ENCODE measurements at places on chromosomes 2 and 18.
A peak's percentile ranks its signal among the peaks of the same experiment; 100 is the strongest.

DNA sequence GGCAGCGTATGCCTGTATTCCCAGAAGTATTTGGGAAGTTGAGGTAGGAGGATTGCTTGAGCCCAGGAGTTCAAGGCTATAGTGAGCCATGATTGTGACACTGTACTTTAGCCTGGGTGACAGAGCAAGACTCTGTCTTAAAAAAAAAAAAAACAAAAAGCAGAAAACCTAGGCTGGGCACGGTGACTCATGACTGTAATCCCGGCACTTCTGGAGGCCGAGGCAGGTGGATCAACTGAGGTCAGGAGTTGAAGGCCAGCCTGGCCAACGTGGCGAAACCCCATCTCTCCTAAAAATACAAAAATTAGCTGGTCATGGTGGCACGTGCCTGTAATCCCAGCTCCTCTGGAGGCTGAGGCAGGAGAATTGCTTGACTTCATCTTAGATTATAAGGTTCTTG lies 46.4 kb downstream of the MTA3 start:
- no peak for DNase-seq

- no peak for DNase-seq
Observed at GRCh38 chr2:127044977-127045661, 61.8 kb downstream of the BIN1 start.

GRCh38 chr2:66324356-66324755 lies 110.6 kb upstream of the MEIS1 start:
- DNase-seq, result no peak

DNA sequence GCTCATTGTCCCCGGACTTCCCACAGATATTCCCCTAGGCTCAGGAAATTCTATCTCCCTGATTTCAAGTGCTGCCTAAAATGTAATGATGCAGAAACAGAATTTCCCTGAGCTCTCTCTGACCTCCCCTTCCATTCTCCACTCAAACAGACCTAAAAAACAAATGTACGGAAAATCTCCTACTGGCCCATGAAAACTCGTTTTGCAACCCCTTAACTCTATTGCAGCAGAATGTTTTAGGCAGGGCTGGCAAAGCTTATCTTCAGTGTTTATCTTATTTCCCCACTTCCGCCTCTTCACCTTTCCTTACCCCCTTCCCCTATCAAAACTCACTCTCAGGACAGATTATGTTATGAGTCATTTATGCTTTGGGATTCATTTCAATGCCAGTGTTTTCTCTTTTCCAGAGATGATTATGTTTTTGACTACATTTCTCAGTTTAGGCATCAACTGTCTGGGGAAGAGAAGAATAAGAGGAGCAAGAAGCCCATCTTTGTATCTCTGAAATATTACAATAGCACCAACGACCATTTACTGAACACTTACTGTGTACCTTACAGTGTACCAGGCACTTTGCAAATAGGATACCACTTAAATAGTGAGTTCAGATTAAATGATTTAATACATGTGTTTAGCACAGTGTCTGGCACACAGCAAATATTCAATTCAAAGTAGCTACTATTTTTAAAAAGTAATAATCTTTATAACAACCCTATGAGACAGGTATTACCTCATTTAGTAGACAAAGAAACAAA lies 53.9 kb upstream of the STPG4 start:
- DNase-seq, result no peak

DNA sequence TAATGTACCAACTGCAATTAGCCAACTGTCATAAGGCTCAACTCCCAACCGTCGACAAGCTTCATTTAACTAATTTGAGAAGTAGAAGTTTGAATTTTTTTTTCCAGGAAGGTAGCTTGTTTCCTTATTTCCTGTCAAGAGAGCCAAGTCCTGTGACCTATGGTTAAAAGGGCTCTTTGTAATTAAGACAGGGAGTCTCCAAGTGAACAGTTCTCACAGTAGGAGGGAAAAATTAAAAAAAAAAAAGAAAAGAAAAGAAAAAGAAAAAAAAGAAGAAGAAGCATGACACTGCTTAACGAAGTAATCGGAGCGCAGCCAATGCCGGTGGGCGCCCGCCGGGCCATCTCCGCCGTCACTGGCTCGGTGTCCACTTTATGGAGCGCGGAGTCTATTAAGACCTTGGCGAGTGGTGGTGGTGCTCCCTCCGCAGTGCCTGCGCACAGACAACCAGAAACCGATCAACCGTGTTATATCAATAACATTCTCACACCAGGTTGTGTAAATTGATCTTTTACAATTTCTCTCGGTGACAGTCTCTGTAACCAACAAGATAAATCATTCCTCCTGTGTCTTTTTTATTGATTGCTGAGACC lies 197.2 kb upstream of the POU3F3 start:
- no peak for DNase-seq

GRCh38 chr18:74506448-74507084 lies 10.4 kb downstream of the CNDP2 start:
- no peak for DNase-seq

GRCh38 chr2:72713857-72714256 lies 112.0 kb downstream of the EXOC6B start:
- no peak for DNase-seq

DNA sequence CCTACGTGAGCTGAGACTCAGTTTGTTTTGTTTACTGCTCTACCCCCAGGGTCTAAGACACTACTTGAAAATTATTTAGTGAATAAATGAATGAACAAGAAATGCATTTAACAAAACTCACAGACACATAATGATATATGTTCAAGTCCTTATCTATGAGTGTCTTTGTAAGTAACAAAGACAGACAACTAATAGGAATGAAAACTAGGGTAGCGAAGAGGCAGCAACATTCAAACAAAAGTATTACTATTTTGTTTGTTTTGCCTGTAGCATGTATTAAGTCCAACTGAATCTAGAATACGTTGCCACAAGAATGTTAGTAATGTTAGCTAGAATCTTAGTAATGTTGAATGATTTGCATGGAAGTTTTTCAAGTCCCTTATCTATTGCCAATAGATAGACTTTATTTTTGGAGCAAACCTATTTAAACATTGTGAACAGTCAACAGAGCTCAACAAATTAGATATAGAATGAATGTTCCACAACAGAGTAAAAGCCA lies 144.8 kb upstream of the VWC2L start:
- no peak for DNase-seq

DNA sequence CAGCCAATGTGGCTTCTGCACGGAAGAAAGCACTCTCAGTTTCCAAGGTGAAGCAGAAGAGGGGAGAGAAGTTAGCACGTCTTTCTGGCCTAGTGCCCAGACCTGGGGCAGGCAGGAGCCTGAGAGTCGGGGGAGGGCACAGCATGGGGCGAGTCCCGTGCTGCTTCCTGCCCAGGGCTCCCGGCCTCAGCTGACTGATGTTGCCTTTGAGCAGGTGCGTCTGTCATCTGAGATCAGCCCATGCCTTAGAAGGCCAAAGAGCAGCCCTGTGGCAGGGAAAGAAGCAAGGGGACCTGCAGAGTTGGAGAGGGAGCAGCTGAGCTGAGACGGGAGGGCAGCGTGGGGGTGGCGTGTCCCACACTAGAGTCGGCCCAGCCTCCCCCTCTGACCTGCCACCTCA lies 3.3 kb downstream of the KCNIP3 start:
- DNase-seq, result peak; percentile 67

GRCh38 chr18:24630346-24630880 lies 170.0 kb downstream of the HRH4 start:
- no peak for DNase-seq

DNA sequence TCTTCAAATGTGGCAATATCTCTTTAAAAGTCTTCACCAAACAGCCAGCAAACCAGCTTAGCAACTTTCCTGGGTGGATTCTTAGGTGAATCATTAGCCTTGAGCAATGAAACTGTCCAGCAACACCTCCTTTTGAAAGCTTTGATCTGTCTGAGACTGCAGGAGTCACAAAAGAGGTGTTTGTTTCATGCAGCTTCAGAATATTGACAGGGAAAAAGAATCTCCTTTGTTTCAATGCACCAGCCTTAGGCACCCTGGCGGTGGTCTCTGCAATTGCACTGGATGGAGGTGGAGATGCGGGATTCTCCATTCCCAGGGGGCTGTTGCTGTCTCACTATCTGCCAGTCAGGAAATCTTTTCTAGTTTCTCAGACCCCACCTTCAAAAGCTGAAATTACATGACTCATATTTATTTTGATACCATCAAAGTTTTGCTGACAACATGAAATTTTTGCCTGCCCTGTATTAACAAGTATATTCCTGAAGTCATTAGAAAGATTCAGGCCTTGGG lies 76.0 kb upstream of the DSG1 start:
- no peak for DNase-seq

DNA sequence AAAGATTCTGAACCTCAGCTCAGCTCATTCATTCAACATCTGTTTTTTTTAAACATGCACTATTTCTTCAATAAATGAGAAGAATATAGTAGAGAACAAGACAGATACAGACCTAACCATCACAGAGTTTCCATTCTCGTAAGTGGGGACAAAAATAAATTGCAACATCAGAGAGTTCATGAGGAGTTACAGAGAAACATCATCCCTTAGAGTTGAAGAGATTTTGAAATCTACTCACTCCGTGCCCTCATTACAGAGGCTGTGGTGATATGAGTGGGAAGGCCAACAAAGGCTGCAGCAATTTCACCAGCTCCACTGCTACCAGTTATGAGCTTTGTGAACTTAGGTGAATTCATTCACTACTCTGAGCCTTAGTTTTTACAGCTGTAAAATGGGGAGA lies 399.3 kb downstream of the BCL11A start:
- no peak for DNase-seq

- no peak for DNase-seq
Observed at GRCh38 chr18:35511833-35512232, 14.1 kb upstream of the INO80C start.

GRCh38 chr2:17879913-17880274 lies 1.4 kb downstream of the KCNS3 start:
- DNase-seq, result no peak

GRCh38 chr2:216306868-216307267 lies 65.4 kb downstream of the MARCHF4 start:
- DNase-seq, result no peak

DNA sequence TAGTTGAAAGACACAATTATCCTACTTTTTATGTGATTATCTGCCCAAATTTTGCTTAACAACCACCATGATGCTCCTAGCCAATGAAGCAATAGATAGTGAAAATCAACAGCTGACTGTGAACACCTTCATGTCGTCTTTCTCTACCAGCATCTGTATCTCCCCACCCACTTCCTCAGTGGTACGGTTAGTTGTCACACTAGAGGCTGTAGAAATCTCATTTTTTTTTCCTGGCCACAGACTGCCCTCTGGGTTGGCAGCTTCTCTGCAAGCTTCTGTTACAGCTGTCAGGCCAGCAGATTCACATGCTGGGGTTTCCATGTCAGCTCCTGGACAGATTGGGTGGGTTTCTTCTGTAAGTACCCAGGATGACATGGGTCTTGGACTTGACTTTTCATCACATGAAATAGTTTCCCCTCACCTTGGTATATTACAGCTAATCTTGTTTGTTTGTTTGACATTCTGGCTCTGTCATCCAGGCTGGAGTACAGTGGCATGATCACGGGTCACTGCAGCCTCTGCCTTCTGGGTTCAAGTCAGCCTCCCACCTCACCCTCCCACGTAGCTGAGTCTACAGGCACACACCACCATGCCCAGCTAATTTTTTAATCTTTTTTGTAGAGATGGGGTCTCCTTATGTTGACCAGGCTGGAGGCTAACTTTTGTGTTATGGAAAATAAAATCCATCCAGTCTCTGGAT lies 24.3 kb downstream of the STAT4 start:
- DNase-seq, result no peak

GRCh38 chr2:166765141-166765540 lies 123.1 kb upstream of the XIRP2 start:
- DNase-seq, result no peak

DNA sequence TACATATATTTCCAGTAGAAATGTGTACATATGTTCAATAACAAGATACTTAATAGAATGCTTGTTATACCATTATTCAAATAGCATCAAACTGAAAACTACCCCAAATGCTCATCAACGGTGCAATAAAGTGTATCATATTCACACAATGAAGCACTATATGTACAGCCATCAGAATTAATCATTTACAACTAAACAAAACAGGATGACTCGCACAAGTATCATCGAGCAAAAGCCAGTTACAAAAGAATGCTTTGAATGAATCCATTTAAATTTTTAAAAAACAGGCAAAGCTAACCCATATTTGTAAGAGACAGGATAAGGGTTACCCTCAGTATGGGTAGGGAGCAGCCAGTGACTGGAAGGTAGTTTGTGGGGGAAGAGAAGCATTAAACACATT lies 132.8 kb upstream of the PDE1A start:
- DNase-seq, result no peak

DNA sequence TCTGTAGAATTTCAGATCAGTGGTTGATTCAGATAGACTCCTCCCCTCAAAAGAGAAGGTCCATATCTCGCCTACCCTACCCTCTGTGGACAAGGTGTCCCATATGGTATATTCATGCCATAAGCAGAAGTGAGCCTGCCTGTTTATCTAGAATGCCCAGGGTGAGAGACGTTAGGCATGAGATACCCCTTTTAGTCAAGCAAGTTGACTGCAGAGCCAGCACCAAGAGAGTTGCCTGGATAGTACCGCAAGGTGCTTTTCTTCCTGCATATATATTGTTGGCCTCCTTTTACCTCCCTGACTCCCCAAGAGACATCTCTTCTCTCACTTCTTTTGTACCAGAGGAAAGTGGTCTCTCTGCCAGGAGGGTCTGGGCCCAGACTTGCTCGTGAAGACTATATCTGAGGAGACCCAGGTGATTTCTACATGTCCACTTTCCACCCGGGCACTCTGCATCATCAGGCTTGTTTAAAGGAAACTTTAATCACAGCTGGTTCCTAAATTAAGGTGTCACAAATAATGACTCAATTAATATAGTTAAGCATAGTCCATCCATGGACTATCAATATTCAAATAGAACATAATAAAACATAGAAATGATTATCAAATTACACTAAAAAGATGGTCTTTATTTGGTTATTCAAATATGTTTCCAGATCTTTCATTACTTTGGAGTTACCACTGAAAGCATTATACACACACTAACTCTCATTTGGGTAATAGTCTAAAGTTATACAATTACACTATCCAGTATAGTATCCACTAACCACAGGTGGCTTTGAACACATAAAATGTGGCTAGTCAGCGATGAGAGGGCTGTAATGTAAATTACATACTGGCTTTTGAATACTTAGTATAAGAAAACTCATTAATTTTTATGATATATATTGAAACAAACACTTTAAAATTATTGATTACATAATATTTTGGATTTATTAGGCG lies 4.1 kb downstream of the ITGA4 start:
- DNase-seq, result no peak

- peak; percentile 93 for DNase-seq
Observed at GRCh38 chr2:11866358-11867335, 120.2 kb downstream of the LPIN1 start.

DNA sequence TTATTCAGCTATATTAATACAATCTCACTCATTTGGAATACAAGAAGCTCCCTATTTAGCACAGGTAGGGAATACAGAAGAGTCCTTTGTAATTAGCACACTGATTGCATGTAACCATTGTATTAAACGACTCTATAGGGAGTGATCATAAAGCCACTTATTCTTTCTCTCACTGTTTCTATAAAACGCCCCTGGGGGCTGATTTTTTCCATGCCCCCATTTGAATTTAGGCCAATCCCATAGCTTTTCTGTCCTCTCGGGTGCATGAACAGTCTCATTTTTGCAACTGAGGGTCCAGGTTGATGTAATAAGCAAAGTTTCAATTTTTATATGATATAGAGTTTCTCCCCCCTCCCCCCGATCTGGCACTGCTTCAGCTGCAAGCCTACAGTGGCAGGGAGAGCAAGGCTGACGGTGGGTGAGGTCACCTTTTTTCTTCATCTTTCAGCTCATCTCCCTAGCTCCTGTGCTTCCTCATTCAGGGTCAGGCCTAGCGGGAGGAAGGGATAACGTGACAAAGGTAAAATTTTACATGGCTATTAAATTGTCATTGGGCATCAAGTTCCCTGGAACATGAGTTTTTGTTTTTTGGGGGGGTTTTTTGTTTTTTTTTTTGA lies 45.7 kb downstream of the GAD1 start:
- no peak for DNase-seq

Data from NCI-H524 (cell line).